ENCODE measurements at places on chromosomes 2 and 18.

- no peak for DNase-seq
Observed at GRCh38 chr2:139600166-139600565, 820.0 kb upstream of the NXPH2 start.

- DNase-seq: no peak
Observed at GRCh38 chr2:133086176-133086575, 416.2 kb upstream of the LYPD1 start.

DNA sequence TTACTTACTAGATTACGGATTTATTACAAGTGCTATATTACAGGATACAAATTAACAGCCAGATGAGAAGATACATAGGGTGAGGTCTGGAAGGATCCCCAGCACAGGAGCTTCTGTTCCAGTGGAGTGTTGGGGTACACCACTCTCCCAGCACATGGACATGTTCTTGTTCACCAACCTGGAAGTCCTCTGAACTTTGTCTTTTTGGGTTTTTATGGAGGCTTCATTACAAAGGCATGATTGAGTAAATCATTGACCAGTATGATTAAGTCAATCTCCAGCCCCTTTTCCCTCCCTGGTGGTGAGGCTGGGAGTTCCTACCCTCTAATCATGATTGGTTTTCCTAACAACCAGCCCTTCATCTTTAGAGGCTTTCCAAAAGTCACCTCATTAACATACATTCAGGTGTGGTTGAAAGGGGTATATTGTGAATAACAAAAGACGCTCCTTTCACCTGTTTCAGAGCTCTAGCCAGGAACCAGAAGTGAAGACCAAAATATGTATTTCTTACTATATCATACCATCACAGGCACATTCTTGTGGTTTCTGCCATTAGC, 38.3 kb downstream of the APLF start:
- DNase-seq: no peak

- DNase-seq: no peak
Observed at GRCh38 chr2:167581961-167582574, 665.3 kb downstream of the STK39 start.

DNA sequence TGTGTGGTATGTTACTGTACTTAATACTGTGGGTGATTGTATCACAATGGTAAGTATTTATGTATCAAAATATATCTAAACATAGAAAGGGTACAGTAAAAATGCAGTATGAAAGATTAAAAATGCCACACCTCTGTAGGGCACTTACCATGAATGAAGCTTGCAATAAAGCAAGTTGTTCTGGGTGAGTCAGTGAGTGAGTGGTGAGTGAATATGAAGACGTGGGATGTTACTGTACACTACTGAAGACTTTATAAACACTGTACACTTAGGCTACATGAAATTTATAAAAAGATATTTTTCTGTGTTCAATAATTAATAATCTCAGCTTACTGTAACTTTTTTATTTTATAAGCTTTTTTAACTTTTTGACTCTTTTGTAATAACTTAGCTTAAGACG, 1162.4 kb upstream of the NRXN1 start:
- DNase-seq: no peak

DNA sequence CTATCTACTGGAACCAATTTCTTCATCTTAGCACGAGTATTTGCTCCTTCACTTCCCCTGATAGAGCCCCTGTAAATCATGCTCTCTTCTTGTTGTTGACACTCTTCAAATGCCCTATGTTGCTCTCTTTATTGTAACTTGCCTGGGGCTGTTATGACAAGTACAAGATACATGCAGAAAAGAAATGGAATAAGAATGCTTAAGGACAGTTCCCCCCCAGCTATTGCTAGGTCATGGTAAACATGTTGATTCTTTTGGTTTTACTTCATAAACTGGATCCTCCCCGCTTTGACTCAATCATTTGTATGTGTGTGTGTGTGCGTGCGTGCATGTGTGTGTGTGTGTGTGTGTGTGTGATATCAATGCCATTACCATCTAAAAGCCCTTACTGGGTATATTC, 368.5 kb upstream of the CNTNAP5 start:
- DNase-seq: no peak

DNA sequence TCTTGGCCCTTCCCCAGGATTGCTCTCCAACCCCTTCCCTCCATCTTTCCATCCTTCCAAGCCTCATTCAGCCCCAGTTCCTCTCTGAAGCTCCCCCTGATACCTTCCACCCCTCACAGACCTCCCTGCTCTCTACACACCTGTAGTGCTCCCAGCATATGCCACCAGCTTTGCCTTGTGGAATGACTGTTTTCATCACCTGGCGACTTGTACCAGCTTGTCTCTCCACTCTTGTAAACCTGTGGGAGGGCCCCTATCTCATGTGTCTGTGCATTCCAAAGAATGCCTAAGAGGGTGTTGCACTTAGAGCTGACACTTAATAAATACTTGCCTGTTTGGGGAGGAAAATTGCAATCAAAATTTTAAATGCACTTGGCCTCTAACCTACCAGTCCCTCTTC, 198.7 kb downstream of the BCL11A start:
- DNase-seq: no peak

DNA sequence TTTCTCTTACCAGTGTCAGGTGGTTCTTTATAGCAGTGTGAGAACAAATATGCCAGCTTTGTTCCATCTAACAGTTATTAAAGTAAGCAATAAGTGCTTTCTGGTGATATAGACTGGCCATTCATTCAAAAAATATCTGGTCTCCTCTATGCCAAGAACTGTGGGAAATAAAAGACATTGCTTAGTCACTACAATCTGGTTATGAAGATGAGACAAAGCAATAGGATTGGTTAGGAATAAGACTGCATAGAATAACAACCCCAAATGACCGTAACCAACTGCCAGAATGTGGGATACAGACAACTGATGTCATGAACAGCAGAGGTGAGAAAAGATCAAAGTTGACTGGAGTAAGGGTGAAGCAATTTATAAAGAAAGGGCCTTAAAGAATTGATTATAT, 83.8 kb downstream of the MBD2 start:
- no peak for DNase-seq

GRCh38 chr2:194739217-194739616, 917.8 kb upstream of the SLC39A10 start:
- no peak for DNase-seq
